ENCODE measurements at places on chromosomes 6 and 20. TPM values are rescaled to one million over a fixed set of nuclear protein-coding genes. Genes with fewer than 3 reads are reported as not detected.

GRCh38 chr6:3159805-3160781 lies 2.7 kb upstream of the TUBB2A start:
- DNase-seq = no peak

DNA sequence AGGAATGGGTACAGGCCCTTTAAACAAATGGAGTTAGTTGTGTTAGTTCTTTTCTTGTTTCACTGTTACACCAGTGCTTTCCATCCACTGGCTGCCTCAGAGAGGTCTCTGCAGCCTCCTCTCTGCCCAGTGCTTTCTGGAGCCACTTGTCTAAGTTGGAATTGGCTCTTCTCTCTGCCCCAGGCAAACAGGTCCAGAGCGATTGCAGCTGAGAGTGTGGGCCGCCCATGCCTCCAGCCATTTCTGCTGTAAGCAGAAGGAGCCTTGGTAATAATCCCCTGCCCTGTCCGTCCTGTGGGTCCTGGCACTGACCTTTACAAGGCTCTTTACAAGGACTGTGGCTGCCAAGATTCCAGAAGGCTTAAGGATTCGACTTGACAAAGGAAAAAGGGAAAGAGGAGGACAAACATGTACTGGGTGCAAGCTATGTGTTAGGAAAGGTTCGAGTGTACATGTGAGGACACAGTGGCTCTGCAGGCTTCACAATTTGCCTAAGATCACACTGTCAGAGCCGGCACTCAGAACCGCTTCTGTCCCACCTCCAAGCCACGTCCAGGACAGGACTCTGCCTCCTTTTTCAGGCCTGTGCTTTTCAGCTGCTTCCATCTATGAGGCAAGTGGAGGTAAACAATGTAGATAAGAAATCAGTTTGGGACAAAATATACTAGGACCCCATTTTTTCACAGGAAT lies 88.5 kb downstream of the POPDC3 start:
- DNase-seq = no peak

GRCh38 chr6:23302514-23302913 lies 733.1 kb downstream of the HDGFL1 start:
- no peak for DNase-seq

DNA sequence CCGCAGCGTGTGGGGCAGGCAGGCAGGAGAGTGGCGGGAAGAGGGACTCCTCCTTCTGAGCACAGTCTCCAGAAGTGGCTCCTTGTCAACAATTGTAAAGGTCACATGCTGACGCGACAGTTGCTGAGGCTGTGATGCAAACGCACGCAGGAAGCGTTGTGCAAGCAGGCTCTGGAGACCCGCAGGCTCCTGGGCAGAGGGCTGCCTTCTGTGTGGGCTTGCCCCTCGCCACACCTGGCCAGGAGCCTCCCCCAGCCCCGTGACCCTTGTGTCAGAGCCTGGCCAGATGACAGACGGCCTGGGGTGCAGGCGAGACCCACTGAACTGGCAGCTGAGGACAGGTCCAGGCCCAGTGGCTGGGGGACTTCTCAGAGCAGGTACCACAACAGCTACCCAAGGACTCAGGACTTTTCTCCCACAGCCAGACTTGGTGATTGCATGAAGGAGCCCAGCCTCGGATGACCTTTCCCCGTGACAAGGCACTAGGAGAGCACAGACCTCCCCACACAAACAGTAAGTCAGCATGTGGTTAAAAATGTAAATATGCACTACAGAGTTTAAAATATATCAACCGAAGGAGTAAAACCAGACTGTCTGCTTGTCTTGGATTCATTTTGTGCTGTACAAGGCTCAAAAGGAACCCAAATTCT lies 222.1 kb upstream of the RREB1 start:
- peak; percentile 26 for DNase-seq

GRCh38 chr6:38266921-38267354 lies 372.8 kb downstream of the BTBD9 start:
- DNase-seq = no peak

GRCh38 chr6:193773-194310 lies 98.4 kb upstream of the DUSP22 start:
- DNase-seq = no peak

DNA sequence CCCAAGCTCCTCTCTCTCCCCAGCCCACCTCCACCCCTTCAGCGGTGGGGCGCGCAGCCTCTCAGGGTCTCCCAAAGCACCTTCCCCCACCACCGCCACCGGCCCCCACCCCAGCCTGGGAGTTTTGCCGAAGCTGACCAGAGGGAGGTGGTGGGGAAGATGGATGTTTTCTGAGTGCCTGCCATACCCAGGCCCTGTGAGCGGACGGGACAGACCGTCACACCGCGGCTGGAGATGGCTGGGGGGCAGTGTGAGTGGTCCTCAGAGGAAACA lies 5.7 kb downstream of the C20orf204 start:
- DNase-seq = no peak

- no peak for DNase-seq
These were observed 1.6 kb downstream of the CEP43 start for GRCh38 chr6:167000759-167001158.

GRCh38 chr6:55012454-55012853 lies 161.9 kb upstream of the HCRTR2 start:
- DNase-seq = no peak

- peak; percentile 11 for DNase-seq
These were observed 1.4 kb downstream of the PHF20 start for GRCh38 chr20:35773154-35773751.

DNA sequence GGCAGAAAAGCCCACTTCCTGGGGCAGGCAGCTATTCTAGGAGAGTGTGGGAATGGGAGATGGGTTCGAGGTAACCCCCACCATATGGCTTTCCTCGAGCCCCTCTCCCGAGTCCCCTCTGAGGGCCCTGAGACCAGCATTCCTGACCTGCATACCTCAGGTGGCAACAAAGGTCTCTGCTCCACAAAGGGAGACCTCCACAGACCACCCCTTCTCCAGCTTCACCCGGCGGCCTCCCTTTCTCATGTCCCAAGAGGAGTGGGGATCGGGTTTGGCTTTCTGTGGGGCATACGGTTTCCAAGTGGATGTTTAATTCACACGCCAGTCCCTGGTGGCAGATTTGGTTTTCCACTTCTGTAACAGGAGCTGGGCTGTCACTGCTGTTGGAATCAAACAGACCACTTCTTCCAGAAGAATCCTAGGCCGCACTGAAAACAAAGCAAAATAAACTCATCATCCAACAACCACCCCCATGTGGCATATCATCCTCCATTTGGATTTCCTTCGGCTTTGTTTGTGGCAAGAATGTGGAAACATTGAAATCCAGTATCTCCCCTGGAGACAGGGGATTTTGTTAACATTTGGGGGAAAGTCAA lies 83.2 kb downstream of the DLL1 start:
- DNase-seq = no peak

DNA sequence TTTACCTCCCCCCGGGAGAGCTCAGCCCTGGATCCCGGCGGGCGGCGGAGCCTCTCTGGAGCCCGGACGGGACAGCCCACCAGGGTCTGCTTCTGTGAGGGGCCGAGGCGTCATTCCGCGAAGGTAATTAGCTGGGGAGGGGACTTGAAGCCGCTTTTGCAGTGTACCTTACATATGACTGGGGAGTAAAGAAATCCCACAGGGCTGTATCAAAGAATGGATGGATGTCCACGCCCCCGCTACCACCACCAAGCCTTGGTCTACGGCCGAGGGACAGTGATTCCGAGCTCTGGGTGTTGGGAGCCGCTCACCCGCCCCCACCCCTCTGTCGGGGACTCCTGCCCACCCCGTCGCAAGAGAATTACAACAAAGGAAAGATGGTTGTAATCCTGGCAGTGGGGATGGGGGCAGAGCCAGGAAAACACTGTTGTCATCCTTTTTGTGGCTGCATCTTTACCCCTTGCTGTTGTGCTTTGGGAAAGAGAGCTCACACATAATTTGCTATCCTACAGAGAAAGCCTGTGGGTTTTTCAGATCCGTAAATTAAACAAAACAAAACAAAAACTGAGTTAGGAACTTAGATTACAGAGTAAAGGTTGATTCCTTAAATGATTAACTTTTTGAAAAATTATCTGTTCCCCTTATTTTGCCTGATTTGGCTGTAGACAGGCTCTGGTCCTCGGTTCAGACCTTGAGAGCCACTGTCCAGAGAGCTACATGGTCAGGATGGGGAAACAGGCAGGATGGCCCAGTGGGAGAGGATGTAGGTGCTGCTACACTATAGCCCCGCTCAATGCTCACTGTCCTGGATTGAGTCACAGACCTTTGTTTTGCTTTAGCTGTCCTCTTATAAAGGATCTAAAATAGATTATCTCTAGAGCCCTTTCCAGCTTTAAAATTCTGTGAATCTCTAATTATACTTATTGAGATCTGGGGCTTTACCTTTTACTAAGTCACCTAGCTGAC lies 997 bp upstream of the FBXO30 start:
- no peak for DNase-seq

DNA sequence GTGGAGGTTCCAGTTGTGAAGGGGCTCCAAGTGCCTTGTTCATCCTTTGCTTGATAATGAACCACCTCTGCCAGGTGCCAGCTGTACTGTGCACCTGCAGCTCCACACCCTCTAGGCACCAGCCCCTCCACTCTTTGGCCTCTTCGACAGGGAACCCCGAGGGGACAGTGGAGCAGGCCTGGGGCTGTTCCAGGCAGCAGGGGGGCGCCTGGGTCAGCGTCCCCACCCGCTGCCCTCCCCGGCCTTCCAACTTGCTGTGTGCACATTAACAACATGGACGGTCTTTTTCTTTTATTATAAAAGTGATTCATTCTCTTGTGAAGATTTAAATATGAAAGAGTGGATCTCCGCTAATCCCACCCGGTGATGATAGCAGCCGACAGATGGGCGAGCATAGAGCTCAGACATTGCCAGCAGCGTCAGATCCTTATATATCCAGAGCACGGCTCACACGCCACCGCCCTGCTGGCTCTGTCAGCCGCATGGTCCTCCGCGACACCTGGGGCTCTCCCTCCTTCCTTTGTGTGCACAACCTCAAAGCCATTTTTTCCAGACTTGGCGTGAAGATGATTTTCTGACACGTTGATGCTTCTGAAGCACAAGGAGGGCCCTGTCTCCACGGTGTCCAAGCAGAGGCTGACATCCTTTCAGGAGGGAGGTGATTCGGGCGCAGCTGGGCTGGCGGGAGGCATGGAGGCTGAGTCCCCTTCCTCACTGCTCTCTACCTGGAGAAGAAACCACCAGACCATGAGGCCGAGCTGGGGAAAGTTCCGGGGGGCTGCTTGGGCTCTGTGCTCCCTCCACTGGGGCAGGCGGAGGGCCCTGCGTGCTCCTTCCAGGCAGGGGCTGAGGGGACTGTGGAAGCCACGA lies 22.2 kb upstream of the MRGBP start:
- DNase-seq = no peak

Gene MYB
- total RNA-seq = not detected

Gene TSPO2
- not detected for total RNA-seq

Gene PACRG
- not detected for total RNA-seq

Gene METTL24
- total RNA-seq = not detected

Gene CBFA2T2
- 17.3 TPM for total RNA-seq

Gene ECHDC1
- 70.7 TPM for total RNA-seq

Gene RIPK1
- 16.8 TPM for total RNA-seq

Gene HTR1E
- total RNA-seq = not detected

Measured in MCF 10A (cell line).